Stimulated activated CD4-positive, alpha-beta T cell treated with anti-CD3 and anti-CD28 coated beads, Interleukin-1b, Interleukin-23, amount 100 ng/mL, for 24 hours (primary cell): ENCODE measurements at places on chromosomes 11 and 22.

DNA sequence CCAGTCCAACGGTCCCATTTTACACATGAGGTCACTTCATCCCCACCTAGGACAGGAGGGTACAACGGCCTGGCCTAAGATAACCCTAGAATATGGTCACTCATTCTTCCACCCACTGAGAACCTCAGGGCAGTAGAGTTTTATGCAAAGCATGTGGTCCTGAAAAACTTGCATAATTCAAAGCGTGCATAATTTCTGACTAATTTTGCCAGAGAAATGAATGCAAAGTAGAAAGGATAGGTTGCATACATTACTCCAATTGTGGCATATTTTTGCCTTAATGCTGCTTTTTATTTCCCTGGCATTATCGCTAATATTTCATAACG is 32.5 kb upstream of the SLC35C1 start:
- no peak for DNase-seq

DNA sequence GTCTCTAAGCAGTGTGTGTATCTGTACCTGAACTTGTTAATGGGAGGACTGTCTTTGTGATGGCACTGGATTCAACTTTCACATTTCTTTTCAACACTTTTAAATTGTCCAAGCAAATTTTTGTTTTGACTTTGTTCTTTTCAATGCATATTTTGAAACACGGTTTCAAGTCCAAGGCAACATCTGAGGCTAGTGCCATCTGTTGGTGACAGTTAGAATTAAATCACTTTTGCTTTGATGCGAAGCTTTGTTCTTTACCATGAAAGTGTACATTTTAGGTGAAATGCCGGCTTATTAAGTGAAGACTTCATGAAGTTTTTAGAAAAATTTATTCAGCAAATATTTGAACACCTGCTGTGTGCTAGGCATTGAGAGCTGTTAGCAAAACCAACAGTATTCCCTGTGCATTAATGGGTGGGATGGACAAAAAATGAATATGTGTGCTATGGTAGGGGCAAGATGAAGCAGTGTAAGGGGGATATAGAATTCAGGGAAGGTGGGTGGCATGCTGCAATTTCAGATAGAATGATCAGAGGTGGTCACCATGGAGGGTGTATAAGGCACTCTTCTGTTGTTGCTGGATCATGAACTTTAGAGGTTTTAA is 70.2 kb downstream of the DDX10 start:
- DNase-seq: no peak

DNA sequence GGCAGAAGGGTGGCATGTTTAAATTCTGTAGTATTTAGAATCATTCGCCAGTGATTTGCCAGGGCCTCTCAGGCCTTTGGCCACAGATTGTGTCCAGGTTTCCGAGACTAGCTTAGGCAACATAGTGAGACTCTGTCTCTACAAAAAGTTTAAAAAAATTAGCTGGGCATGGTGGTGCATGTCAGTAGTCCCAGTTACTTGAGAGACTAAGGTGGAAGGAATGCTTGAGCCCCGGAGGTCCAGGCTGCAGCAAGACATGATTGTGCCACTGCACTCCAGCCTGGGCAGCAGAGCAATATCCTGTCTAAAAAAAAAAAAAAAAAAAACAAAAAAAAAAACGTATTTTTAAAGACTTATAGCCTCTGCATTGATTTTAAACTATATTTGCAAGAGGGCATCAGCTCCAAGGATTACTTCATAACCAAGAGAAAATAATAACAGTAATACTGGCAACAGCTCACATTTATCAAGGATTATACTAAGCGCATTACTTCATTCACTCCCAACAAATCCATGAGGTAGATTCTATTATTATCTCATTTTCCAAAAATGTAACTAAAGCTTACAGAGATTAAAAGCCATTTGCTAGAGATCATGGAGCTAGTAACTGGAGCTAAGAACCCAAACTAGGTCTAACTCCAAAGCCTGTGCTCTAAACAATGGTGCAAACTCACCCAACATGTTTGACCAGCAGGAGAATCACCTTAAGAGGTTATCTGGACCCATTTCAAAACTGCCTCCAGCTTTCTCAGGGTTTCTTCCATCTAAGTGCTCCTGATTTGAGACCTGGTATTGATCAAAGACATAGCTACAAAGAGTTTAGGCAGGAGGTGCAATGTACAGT is 32.6 kb upstream of the SLC6A5 start:
- no peak for DNase-seq

- no peak for DNase-seq
Measured at GRCh38 chr22:30918761-30919160, 49.8 kb downstream of the MORC2 start.

DNA sequence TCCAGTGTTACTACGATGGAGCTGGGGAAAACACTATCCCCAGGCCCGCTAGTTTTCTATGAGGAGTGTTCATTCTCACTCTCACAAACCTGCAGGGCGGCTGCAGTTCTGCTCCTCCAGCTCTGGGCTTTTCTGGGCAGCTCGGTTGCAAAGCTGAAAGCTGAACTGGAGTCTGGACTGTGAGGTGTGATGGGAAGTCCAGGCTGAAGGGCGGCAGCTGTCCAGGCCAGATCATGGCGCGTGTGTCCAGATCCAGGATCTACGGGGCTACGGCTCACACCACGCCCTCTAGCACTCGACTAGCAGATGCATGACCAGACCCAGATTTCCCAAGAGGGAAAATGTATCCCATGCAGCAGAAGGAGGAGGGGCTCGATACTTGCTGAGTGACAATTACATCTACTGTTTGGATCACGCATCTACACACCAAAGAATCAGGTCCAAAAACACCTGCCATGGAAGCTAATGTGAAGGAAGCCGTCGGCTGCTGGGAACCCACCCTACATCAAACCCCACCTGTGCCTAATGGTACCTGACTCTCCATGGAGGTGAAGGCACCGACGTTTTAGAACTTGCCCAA is 555.0 kb downstream of the BRD1 start:
- no peak for DNase-seq

DNA sequence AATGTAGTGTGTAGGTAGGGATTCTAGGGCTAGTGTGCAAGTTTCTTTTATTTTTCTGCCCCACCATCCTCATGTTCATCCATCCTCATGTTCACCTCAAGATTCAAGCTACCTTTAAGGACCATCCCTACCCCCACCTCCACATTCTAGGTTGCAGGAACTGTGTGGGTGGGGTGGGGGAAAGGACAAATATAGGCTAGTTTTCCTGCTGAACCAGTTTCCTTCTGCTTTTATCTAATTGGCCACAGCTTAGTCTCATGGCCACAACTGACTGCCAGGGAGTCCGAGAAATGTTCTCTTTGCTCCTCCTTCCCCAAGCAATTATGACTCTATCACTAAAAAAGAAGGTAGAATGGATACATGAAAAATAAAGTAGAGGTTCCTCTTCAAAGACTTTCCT is 179.0 kb upstream of the LARGE1 start:
- no peak for DNase-seq

DNA sequence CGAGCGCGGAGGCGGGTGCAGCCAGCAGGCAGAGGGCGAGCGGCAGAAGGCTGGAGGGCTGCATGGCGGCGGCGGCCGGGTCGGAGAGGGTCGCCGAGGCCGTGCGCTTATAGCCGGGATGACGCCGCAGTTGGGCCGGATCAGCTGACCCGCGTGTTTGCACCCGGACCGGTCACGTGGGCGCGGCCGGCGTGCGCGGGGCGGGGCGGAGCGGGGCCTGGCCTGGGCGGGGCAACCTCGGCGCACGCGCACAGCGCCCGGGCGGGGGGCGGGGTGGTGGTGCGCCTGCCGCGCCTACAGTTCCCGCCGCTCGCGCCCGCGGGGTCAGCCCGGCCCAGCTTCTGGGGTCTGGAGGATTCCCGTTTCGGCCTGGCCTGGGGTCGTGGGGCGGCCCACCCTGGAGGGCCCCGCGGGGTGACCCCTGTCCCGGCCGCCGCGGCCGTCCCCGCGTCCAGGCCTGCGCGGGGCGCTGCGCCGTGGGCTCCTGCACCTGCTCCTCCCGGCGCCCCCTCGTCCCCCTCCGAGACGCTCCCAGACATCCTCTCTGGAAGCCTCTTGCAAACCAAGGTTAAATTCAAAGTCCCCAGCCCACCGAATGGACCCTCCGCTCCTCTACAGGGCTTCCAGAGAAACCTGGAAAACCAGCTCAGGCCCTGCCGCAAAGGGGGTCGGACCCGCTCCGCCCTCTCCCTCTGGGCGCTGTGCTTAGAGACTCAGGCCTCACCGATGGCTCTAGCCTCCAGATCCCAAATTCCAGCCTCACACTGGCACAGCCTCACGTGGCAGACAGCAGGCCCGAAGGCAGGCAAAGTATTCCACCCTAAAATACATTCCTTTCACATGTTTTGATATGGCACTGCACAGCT is at the start of gene CTSD:
Gene CTSD, minus strand, starts transcription at position 132 of the 866 bp plus-strand sequence. Its CDS starts 68 bp downstream, at position 64.
- peak; percentile 90 for DNase-seq

GRCh38 chr11:78978831-78979230 is 404.2 kb upstream of the NARS2 start:
- no peak for DNase-seq

DNA sequence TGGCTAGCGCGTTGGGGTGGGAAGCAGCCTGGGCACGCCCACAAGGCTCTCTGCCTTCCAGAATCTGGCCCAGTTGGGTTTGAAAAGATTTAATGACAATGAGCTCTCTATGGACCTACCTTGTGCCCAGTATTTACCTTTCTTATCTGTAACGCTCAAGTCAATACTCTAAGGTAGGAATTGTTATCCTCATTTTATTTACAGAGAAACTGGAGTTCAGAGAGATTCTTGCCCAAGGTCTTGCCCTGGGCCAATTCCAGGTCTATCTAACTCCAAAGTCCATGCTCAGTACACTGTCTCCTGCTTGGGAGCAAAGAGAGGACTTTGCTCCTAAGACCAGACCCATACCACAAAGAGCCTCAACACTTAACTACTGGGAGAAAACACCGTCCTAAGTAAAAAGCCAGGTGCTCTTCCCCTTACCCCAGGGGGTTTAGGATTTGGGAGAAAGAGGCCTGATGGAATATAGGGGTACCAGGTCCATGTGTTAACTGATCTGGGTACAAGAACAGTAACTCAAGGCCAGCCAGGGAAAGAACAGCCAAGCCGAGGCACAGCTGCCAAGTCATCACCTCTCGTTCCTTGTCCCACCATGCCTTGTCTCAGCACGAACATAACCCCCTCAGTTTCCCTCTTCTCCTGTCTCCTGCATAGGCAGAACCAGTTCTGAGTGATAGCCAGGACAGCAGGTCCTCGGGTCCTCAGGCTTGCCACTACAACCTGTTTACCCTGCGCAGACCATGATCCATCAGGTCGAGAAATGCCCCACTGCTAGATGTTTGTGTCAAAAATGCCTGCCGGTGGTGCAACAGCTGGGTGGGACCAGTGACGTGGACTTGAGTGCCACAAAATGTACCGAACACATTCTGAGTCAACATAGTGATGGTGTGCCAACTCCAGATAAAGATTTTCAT is 14.6 kb downstream of the APOA4 start:
- DNase-seq: no peak

DNA sequence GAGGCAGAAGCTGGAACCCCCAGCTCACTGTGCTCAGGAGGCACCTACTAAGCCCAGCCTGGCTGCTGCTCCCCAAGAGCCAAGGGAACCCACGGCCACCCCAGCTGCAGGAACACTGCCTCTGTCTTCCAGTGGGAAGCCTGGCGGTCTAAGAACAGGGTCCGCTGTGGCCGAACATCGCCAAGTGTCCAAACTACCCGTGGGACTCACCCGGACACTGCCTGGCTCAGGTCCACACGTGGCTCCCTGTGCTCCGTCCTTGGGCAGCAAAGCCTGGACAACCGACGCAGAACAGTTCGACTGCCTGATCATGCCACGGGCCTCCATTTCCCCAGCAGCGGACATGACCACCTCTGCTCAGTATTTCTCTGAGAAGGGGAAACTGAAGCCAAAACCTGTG is 747.0 kb downstream of the BRD1 start:
- DNase-seq: no peak
